ENCODE measurements at places on chromosomes 1 and 21.

- DNase-seq = no peak
Measured at GRCh38 chr21:38027901-38028498, 111.7 kb upstream of the KCNJ6 start.

DNA sequence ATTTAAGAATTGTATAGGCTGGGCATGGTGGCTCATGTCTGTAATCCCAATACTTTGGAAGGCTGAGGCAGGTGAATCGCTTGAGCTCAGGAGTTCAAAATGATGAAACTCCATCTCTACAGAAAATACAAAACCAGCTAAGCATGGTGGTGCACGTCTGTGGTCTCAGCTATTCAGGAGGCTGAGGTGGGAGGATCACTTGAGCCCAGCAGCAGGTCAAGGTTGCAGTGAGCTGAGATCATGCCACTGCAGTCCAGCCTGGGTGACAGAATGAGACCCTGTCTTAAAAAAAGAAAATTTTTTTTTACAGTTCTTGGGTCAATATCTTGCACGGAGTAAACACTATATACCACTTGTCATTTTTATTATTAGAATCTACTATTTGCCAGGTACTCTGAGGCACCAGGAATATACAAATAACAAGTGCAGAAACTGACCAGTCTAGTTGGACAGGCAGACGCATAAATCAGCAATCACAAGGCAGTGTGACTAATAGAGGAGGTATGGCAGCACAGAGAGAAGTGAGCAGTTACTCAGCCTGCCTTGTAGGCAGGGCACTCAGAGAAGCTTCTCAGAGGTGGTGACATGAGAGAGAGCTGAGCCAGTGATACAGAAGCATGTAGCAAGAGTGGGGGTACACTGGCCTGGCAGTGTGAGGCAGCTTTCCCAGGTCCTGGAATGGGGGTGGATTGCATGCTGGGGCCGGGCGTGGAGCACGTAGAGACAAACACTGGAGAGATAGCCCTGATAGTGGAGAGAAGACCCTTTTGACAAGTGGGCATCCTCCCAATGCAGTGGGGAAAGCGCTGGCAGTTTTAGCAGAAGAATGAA is 8.0 kb downstream of the PHLDA3 start:
- no peak for DNase-seq

DNA sequence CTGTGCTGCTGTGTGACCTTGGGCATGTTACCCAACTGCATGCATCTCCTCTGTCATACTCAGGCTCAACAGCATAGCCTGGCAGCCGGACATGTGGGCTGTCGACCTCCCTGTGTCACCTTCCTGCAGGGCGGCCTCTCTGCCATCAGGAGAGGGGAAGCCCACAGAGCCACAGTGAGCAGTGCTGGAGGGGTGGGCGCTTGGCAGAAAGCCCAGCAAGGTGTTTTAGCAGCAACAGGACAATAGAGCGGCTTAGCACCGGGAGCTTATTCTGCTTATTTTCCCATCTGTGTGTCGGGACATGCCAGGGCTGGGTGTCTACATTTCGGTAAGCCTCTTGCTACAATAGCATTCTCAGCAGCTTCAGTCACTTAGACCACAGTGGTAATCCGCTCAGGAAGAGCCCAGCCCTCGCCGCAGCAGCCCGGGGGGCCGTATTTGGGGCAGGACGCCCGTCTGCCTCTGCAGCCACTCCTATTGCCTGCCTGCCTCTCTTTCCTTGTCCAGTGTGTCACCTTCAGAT is 22.8 kb upstream of the CDK18 start:
- DNase-seq = no peak

- no peak for DNase-seq
Measured at GRCh38 chr1:24640288-24640687, 2.8 kb upstream of the SRRM1 start.

DNA sequence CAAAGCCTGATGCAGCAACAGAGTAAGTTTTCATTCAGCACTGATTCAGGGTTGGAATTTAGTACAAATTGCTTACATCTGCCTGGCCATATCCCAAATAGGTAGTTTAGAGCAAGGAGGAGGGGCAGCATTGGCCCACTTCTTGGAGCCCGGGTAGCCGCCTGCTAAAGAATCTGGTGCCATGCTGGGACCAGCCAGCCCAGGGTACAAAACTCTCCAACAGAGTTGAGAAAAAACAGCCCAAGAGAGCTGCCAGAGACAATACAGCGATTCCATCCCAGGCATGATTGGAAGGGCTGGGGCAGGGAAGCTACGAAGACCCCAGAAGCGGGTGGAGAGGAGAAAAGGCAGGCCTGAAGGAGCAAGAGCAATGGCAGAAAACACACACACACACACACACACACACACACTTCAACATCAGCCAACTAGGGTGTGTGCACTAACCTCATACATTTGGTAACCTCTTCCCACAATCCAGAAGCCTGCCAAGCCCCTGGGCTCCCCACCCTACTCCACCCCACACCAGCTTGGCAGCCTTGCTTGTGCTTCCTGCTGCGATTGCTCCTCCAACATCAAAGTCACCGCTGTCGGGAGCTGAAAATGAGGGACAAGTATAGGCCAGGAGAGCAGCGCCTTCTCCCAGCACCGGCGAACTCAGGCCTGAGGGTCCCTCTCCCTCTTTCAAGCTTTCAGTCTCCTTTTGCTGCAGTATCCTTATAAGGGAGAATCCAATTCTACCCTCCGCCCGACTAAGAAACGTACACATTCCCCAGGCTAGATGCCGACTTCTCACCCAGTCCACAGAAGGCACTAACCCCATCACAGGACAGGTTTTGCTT is 1.2 kb downstream of the PIK3C2B start:
- peak; percentile 56 for DNase-seq

GRCh38 chr1:1175221-1176062 is 1.8 kb downstream of the TTLL10 start:
- DNase-seq = no peak

DNA sequence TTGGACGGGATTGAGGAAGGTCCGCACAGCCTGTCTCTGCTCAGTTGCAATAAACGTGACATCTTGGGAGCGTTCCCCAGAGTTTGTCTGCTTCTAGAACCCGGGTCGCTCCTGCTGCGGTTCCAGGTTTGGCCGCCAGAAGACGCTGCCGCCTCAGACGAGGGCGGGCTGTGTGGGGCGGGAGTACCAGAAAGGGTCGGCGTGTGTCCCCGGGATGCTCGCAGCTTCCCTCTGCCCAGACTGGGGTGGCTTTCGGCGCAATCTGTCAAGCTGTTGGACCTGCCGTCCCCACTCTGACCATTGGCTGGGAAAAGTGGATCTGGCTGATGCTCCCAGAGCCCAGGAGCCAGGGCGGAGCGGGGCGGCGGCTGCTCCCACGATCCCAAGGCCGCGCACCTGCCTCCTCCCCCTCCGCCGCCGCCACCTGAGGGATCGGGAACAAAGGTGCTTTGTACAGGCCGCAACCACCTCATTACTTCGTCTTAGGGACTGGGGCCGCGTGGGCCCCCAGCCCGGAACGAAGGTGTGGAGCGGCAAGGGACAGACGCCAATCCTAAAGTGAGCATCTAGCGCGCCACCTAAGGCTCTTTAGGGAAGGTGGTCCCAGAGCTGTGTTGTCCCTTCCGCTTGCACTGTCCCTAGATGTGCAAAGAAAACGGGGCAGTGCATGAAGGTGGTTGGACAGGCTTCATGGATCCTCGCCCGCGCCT is 683 bp upstream of the EFNA4 start:
- peak; percentile 59 for DNase-seq

DNA sequence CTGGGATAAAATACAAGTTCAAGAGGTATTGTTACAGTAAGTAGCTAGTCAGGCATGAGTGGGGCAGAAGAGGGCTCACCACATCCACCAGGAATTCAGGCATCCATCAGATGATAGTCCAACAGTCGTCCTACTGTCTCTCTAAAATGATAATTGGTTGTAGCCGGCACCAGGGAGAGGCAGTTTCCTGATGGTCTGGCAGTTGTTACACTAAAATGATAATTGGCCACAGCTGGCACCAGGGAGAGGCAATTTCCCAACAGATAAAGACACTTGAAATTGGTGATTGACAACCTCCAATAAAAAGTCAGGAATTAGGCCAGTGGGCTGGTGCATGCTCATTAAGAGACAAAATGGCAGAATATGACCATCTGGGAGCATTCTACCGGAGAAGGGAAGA is 545.8 kb downstream of the AMY1C start:
- DNase-seq = no peak

Measured in head of caudate nucleus (tissue), 42 donors.